ENCODE measurements at places on chromosomes 2 and 18.
A peak's percentile ranks its signal among the peaks of the same experiment; 100 is the strongest.

GRCh38 chr2:225381609-225382008 is 17.9 kb upstream of the NYAP2 start:
- DNase-seq = no peak

GRCh38 chr2:166539340-166540162 is 45.5 kb upstream of the SCN7A start:
- peak; percentile 4 for DNase-seq

DNA sequence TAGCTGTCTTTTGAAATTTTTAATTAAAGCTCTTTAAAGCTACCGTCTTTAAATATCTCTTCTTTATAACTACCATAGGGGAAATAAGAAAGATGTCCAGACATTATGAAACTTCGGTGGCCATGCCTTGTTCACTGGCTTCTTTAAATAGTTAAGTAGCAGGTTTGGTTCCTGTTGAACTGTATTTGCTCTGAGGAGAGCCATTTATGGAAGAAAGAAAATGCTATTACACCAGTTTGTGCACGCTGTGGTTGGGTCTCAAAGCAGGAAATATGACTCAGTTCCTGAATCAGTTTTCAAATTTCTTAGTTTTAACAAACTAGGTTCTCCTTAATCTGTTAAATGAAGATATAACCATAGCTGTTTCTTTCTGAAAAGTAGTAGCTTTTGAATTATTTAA is 12.2 kb downstream of the ARPC2 start:
- peak; percentile 55 for DNase-seq

DNA sequence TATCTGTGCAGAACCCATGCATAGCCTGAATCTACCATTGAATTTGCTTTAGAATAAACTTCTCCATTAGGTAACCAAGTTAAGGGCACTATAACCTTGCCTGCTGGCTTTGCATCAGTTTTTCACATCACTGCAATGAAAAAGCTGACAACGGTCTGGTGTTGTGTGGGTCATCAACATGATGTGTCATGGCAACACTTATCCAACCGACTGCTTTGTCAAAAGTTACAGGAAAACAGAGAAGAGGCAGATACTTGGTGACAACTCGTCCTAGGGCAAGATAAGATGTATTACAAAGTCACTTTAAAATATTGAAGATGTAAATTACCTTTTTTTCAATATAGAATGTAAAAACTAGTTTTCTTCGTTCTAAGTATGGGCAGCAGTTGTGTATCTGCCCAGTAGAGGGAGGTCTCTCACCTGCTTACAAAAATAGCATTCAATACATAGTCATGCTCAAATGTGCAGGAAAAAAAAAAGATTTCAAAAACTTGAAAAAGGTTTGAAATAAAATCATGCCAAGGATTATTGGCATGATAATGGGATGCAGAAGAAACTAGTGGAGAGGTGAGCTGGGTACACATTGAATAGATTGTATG is 96.3 kb downstream of the EVA1A start:
- no peak for DNase-seq

GRCh38 chr2:111667542-111668273 is 216.3 kb downstream of the ANAPC1 start:
- DNase-seq = no peak

GRCh38 chr2:23697256-23698075 is 229.5 kb downstream of the ATAD2B start:
- DNase-seq = no peak

DNA sequence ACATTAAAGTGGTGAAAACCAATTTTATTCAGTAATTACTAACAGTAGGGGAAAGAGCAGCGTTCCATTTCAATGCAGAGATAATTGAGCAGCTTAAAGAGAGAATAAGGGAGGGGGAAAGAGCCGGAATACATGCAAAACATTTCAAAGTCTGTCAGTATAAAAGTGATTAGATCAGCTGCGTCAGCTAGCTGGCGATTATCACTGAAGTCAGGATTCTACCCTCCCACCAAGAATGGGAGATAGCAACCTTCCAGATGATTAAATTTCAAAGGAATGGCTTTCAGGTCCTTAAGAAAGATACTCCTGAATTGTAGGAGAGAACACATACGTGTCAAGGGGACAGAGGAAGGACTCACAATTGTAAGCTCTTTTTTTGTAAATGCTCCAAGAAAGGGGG is 2.7 kb upstream of the ZC3H6 start:
- no peak for DNase-seq

DNA sequence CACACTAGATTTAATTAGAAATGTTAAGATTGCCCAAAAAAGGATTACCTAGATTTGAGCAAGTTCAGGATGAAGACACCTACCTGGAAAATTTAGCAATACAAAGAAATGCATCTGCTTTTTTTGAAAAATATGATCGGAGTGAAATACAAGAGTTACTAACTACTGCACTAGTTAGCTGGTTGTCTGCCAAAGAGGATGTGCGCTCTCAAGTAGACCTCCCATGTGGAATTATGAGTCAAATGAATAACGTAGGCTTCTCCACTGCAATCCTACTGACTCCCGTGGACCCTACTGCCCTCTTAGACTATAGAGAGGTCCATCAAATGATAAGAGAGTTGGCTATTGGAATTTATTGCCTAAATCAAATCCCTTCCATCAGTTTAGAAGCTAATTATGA is 2.0 kb downstream of the ANKAR start:
- DNase-seq = no peak

DNA sequence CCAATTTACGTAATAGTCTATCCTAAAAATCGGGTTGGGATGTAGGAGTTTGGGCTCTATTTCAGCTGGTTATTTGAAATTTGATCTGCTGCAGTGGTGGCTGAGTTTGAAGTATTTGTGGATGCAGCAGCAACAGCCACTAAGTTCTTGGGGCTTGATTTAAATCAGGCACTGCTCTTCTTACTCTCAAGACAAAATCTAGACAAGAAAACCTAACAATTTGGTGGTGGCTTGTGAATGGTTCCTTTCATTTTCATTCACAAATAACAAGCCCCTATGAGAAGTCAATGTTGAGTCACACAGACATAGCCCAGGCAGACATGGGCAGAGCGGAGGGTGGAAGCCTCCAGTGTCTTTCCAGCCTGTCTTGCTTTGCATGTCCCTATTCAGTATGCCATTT is 199.3 kb downstream of the LTBP1 start:
- no peak for DNase-seq

- DNase-seq = no peak
Observed at GRCh38 chr2:67085146-67085545, 312.0 kb upstream of the ETAA1 start.

- DNase-seq = no peak
Observed at GRCh38 chr2:121231385-121232000, 53.5 kb downstream of the TFCP2L1 start.

DNA sequence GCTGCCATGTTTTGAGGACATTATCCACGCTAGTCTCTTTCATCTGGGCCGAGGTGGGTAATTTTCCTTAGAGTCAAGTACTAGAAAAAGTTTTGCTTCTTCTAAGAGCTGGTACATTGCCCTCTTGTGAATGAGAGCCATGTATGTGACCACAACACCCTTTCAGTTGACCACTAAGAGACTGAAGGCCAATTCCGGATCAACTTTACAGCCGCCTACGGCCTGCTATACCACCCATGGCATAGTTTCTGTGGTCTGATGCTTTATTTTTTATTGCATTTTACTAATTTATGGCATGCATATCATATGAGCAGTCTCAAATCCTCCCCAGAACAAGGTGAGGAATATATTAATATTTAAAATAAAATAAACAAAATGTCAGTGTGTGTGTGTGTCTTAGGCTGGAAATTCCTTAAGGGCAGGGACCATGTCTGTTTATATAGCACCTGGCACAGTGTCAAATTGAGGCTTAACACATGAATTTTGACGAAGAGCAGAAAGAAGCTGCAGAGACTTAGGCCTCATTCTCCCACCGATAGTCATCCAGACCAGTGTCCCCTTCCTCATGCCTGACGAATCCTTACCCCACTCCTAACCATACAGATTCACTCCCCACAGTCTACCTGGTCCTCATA is 35.4 kb downstream of the PSD4 start:
- no peak for DNase-seq

Data from stimulated activated CD4-positive, alpha-beta T cell treated with anti-CD3 and anti-CD28 coated beads, Interleukin-15, amount 100 ng/mL, for 24 hours (primary cell).